ENCODE measurements at places on chromosomes 6 and 20.

GRCh38 chr6:42287756-42288155 is 70.1 kb upstream of the MRPS10 start:
- H3K4me1 ChIP-seq = no peaks in the 10 kb centered on the region
- no peaks in the 10 kb centered on the region for H3K36me3 ChIP-seq
- no peak overlapping the region for H3K4me3 ChIP-seq
- no peak for DNase-seq

DNA sequence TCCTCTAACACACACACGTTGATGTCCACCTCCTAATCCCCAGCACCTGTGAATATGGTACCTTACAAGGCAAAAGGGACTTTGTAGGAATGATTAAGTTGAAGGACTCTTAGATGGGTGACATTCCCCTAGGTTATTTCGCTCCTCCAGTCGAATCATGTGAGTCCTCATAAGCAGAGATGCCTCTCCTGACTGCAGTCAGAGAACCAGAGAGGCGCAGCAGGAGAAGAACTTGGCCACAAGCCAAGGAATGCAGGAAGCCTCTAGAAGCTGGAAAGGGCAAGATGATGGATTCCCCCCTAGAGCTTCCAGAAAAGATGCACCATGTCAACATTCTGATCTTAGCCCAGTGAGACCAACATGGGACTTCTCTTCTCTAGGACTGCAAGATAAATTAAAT is 133.1 kb upstream of the PTPRT start:
- no peaks in the 10 kb centered on the region for H3K4me1 ChIP-seq
- no peaks in the 10 kb centered on the region for H3K27me3 ChIP-seq
- no peak overlapping the region for H3K4me3 ChIP-seq
- H3K36me3 ChIP-seq = no peaks in the 10 kb centered on the region

- peak overlapping the region; percentile 85 for H3K27ac ChIP-seq
- no peak overlapping the region for H3K4me3 ChIP-seq
- H3K27me3 ChIP-seq = no peaks in the 10 kb centered on the region
- peaks cover 24% of the 10 kb centered on the region for H3K4me1 ChIP-seq
These were observed 15.0 kb upstream of the IFNGR1 start for GRCh38 chr6:137233911-137234863.

DNA sequence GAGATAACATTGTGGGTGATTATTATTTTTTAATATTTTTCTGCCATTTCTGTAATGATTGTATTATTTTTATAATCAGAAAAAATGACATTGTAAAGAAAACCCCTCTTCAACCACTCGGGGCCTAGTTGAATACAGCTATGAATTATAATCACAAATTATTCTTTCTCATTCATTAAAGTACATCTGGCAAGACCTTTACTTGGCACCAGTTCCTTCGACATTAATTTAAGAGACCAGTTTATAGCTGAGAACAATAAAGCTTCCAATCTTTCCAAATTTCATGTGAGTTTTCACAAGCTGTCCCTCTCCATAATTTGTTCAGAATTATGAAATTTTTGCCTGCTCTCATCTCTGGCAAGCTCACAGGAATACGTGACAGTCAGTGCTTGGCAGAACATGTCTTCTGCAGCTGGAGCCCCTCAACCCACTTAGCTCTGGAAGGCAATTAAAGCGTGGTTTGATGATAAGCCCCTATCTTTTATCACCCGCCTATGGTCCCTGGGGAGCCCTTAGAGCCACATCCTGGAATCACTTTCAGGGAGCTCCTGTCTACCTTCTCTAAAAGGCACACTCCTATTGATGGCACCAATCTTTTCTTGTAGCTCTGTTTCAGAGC is 237.2 kb upstream of the PRND start:
- no peaks in the 10 kb centered on the region for H3K27me3 ChIP-seq
- no peak for DNase-seq
- H3K27ac ChIP-seq = no peak overlapping the region
- H3K4me3 ChIP-seq = no peak overlapping the region

- H3K27ac ChIP-seq = no peak overlapping the region
- no peaks in the 10 kb centered on the region for H3K36me3 ChIP-seq
- no peak for DNase-seq
- no peaks in the 10 kb centered on the region for H3K27me3 ChIP-seq
- H3K4me3 ChIP-seq = no peak overlapping the region
These were observed 135.1 kb downstream of the AGPAT4 start for GRCh38 chr6:161138543-161139303.

DNA sequence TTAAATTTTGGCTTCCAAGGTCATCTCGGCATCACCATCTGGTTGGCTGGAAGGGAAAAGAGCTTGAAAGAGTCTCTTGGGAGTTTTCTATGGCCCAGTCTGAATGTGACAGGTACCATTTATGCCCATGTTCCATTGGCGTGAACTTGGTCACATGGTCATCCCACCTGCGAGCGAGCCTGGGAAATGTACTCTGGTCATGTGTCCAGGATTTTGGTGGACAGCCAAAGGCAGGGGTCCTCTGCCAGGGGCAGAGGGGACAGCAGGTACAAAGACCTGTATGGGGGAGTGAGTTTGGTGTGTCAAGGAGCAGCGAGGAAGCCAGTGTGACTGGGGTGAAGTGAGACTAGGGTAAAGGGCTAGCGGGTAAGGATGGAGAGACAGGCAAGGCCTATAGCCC is 112.6 kb downstream of the CDC5L start:
- H3K27ac ChIP-seq = no peak overlapping the region
- no peaks in the 10 kb centered on the region for H3K36me3 ChIP-seq
- H3K4me1 ChIP-seq = no peaks in the 10 kb centered on the region
- no peaks in the 10 kb centered on the region for H3K27me3 ChIP-seq
- DNase-seq = no peak

GRCh38 chr6:74598462-74599393 is 607.1 kb downstream of the COL12A1 start:
- H3K27me3 ChIP-seq = no peaks in the 10 kb centered on the region
- no peaks in the 10 kb centered on the region for H3K36me3 ChIP-seq
- H3K4me1 ChIP-seq = no peaks in the 10 kb centered on the region

DNA sequence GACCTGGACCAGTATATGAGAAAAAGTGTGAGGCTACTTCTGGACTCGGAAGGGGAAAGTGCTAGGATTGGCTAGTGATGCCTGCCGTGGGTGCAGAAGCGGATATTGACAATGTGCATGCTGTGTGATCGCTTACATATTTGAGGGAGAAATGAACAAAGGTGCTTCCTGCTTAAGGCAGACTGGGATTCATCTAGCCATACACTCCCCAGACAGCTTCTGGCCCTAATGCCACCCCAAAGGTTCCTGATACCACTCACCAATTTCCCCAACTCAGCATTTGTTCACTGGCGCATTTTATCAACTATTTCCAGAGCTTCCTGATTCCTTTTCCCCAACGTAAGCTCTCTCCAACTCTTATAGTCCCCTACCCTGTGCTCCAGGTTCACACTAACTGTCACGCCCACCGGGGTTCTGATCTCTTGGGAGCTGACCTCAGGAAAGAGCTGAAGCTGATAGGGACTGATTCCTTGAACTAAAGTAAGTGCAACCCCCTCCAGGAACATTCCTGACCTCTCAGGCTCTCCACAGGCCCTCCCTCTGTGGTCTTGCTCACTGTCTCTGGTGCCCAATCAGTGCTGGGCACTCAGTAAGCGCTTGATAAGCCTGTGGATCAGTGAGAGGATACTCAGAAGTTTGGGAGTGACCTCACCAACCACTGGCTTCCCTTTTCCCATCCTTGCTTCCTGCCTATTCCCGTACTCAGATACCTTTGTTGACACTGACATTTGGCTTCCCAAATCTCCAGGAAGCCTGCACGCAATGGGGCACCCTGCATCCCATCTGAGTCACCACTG is 73.3 kb downstream of the MRPL14 start:
- H3K27me3 ChIP-seq = no peaks in the 10 kb centered on the region
- no peak for DNase-seq
- H3K4me1 ChIP-seq = peaks cover 43% of the 10 kb centered on the region
- no peak overlapping the region for H3K4me3 ChIP-seq
- no peaks in the 10 kb centered on the region for H3K36me3 ChIP-seq

GRCh38 chr20:43961541-43962471 is 47.2 kb downstream of the TOX2 start:
- no peaks in the 10 kb centered on the region for H3K36me3 ChIP-seq
- H3K27me3 ChIP-seq = no peaks in the 10 kb centered on the region
- no peak overlapping the region for H3K4me3 ChIP-seq

GRCh38 chr6:9140172-9140571 is 704.8 kb upstream of the SLC35B3 start:
- no peaks in the 10 kb centered on the region for H3K27me3 ChIP-seq
- no peaks in the 10 kb centered on the region for H3K4me1 ChIP-seq
- H3K36me3 ChIP-seq = no peaks in the 10 kb centered on the region

All from hepatocyte (in vitro differentiated cells).